CD4-positive, alpha-beta T cell (primary cell): ENCODE measurements at places on chromosomes 6 and 20. TPM values are rescaled to one million over a fixed set of nuclear protein-coding genes. Genes with fewer than 3 reads are reported as not detected.

Gene COL20A1
- not detected for total RNA-seq

- DNase-seq = no peak
Measured at GRCh38 chr6:54846243-54846856, at the start of gene FAM83B. TSS of gene FAM83B (plus strand) at chr6:54846771. CDS start at chr6:54870247, 23,476 bp downstream.

Gene PTPRT
- not detected for total RNA-seq

DNA sequence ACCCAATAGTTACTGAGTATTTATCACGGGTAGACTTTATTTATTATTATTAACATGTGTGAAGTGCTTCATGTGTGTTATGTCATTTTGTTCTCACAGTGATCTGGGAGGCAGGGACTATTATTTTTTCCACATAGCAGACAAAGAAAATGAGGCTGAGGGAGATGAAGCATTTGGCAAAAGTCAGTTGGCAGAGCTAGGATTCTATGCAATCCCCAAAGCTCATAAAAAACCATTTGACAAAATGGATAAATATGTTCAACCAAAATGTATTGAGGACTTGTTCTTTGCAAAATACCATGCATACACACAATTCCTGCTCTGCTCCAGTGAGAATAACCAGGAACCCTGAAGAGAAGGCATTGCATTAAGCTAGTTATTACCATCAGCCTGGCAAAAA is 184.4 kb downstream of the HS3ST5 start:
- no peak for DNase-seq

Gene PHF3
- 136 TPM for total RNA-seq

Gene CRISP2
- not detected for total RNA-seq

DNA sequence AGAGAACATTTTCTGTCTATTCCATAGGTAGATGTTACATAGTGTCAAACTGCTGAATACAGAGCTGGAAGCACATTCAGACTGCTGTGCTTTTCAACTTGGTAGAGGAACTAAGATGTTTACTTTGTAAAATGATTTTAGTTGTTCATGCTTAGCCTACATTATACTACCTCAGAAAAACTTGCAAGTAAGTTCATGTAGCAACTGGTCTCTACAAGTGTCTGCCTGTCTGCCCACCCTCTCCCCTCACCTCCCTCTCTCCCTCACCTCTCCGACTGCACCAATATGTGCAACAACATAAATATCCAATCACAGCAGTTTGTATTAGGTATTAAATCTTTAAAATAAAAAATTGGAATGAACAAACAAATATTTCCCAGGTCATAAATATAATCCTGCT is 25.3 kb downstream of the ELOVL4 start:
- no peak for DNase-seq

Gene MTFR2
- total RNA-seq = 1.2 TPM

Gene BANF2
- total RNA-seq = not detected

GRCh38 chr20:62141397-62142251 is 1.6 kb downstream of the PSMA7 start:
- no peak for DNase-seq

DNA sequence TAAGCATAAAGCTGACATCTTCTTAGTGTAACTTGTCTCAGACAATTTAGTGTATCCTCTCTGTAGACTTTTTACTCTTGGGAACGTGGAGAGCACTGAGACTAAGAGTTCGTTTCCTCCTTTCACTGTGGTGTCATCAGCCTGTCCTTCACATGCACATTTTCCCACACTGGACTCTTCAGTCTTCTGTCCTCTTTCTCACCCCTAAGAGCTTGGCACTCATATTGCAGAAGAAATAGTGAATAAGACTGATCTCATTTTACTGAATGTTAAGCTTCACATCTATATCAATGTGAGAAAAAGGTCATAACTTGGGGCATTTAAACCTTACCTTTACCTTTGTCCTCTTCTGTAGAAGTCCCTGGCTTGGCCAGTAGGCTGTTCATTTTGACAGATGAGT is 25.6 kb downstream of the FUCA2 start:
- DNase-seq = no peak

Gene GINM1
- 25.9 TPM for total RNA-seq
